ENCODE measurements at places on chromosomes 2 and 18.

GRCh38 chr2:6410313-6410712 lies 455.4 kb downstream of the CMPK2 start:
- DNase-seq = no peak

DNA sequence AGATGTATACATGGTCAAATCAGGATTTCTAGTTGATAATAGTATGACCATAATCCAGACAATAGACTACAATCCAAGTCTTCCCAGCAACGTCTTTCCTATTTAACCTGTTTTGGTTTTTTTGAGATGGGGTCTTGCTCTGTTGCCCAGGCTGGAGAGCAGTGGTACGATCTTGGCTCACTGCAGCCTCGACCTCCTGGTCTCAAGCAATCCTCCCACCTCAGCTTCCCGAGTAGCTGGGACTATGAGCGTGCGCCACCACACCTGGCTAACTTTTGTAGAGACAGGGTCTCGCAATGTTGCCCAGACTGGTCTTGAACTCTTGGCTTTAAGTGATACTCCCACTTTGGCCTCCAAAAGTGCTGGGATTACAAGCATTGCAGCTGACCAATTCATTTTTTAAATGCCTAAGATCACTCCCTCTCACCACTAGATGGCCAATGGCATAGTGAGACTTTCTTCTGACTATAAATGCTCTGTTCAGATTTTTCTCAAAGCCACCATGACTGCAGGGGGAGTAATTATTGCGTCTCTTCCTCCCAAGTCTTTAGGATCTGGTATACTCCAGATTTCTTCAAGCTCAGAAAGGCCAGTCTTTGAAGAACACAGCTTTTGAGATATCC lies 47.6 kb downstream of the HNRNPLL start:
- DNase-seq = no peak

DNA sequence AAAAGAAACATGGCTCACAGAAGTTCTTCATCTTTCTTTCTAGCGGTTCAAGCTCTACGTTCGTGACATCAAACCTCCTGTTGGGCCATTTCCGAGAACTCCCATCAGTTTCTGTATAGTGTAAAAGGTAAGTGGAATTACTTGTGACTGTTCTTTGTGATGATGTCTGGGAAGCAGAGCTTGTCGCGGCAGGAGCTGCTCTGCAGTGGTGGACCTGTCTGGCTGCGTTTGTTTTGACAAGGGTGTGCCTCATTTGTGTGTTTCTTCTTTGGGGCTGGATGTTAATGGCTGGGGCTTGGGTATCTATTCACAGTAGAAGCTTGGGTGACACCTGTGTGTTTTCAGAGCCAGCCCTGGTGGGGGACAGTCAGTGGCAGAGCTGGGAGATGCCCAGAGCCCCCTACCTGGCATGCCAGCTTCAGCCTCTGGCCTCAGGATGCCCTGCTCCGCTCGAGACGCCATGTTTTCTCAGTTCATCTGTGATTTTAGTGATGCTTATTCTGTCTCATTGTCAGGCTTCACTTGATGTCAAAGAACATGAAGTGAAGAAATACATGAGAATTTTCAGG lies 59.6 kb downstream of the LDLRAD4 start:
- no peak for DNase-seq

- DNase-seq = no peak
Measured at GRCh38 chr2:119207447-119207846, 16.2 kb upstream of the STEAP3 start.

GRCh38 chr2:120189189-120189588 lies 34.0 kb downstream of the TMEM185B start:
- no peak for DNase-seq

DNA sequence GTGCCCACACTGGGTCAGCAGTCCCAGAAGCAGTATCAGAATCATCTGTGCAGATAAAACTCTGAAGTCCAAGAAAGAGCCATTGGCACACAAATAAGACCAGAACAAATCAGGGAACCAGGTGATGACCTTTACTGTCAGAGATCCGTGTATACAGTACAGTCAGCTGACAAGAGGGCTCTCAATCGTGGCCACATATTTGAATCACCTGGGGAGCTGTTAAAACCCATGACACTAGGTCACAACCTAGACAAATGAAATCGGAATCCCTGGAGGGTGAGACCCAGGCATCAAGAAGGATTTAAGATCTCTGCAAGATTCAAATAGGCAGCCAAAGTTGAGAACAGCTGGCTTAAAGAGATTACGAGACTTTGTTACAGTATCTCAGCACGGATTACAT lies 807.1 kb downstream of the RNF144A start:
- no peak for DNase-seq

GRCh38 chr2:232296776-232297525 lies 81.6 kb upstream of the ALPP start:
- no peak for DNase-seq

GRCh38 chr2:67309281-67309680 lies 87.9 kb upstream of the ETAA1 start:
- DNase-seq = no peak

Measured in NCI-H1092 treated with DMSO at 0.1 percent for 48 hours (cell line).